ENCODE measurements at places on chromosomes 6 and 20.
A peak's percentile ranks its signal among the peaks of the same experiment; 100 is the strongest.

- DNase-seq = no peak
These were observed 431.0 kb upstream of the IRAK1BP1 start for GRCh38 chr6:78436335-78436734.

DNA sequence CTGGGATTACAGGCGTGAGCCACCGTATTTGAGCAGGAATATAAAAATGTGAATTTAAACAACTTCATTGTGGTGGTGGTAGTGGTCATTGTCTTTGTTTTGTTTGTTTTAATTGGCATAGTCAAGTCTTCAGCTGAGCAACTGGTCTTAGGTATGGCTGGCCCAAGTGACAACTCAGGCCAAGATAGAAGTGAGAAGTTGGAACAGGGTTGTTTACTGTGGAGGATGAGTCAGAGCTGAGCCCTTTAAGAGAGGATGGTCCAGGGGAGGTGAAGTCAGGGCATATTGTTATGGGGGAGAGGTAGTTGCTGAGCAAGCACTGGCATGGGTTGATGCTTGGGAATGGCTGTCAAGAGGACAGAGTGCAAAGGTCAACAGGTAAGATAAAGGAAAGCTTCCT, 308.2 kb downstream of the FARS2 start:
- DNase-seq = no peak

GRCh38 chr6:55957961-55958422, 82.6 kb upstream of the BMP5 start:
- no peak for DNase-seq

GRCh38 chr6:8940356-8940755, 505.0 kb upstream of the SLC35B3 start:
- DNase-seq = no peak

DNA sequence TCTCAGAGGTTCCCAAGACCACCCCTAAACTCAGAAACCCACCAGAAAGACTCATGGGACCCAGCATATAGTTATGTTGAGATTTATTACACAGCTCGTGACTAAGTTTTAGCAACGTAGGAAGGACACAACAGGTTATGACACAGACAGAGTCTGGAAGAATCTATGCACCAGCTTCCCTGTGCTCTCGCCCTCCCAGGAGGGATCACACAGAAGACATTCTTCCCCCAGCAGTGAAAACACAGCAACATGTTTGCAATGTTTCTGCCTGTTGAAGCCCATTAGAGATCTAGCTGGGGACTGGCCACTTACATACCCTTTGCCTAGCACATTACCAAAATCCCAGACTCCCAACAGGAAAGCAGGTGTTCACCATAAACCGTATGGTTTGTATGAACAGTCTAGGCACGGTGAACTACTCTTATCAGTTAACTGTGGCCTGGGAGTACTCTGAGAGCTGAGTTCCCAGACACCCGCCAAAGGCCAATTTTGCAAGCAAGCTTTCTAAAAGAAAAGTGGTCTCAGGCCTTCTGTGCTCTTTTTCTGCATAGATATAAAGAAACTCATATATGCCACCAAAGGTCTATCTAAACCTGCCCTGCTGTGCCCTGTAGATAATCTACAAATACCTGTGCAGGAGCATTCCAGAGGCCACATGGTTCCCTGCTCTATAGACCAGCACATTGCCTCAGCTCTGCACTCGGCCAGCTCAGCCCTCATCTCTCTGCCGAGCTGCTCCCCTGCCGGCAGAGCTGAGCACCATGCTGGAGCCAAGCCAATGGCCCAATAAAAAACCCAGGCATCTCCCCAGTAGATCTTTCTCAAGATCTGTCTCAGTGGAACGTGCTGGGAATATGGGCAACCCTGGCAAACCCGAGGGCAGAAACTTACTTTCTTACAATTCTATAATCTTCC, 69.6 kb upstream of the SMIM28 start:
- DNase-seq = peak; percentile 75

DNA sequence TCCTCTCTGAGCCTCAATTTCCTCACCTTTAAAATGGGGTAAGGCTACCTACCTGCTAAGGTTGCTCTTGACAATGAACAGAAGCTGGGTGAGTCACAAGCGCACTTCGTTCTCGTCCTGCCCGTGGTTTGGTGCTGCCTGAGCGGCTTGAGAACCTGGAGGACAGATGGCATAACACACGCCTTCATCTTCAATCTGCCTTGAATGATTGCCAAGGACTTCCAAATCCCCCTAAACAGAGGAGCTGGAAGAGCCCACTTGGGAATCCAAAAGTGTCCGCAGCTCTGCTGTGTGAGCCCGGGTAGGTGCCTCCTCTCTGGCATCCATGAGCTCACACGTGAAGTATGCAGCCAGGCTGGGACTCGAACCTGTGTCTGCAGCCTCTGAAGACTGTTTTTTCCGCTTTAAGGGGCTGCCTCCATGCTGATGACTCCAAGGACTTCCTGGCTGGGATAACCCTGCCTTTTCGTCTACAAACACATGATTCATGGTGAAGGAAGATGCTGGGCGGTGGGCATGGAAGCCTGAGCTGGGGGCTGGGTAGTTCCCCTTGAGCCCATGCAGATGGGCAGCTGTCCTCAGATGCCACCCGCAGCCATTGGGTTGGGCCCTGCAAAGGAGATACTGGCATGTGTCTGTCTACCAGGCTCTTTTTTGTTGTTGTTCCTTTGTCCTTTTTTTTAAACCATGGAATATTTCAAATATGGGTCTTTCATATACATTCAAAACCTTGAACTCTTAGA, 25.3 kb upstream of the CSNK2A1 start:
- no peak for DNase-seq

DNA sequence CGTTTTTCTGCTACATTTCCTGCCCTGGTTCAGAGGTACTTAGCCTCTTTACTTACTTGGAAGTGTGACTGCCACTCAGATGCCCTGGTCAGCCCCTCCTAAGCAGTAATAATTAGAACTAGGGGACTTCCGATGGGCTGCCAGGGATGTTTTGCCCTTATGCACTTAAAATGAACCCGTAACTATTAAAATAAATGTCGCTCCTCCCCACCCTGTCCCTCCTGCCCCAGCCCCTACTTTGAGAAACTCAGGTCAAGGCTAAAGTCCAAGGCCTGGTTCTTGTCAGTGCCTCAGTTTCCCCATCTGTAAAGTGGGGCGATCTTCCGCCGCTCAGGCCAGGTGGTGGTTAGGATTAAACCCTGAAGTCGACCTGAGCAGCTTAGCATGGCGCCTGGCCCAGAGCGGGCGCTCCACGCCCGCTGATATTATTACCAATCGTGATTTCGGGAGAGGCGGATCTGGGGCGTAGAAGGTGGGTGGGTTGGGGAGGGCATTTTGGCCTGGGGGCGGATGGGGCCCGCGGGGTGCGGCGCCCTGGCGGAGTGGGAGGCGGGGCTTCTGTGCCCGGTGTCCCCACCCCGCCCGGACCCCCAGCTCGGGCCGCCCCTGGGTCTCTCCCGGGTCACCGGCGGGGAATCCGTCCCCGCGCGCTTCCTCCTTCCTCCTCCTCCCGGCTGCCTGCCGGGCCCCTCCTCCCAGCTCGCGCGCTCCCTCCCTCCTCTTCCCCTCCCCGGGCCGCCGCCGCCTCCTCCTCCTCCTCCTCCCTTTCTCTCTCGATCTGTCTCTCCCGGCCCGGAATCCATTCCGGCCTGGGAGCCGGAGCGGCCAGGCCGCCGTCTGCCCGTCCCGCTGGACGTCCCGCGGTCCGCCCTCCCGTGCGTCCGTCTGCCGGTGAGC, at the start of gene SRC:
SRC (plus strand) TSS at position 802 of the 897 bp plus-strand sequence. CDS start 38,014 bp downstream, outside the sequence.
- DNase-seq = peak; percentile 76

DNA sequence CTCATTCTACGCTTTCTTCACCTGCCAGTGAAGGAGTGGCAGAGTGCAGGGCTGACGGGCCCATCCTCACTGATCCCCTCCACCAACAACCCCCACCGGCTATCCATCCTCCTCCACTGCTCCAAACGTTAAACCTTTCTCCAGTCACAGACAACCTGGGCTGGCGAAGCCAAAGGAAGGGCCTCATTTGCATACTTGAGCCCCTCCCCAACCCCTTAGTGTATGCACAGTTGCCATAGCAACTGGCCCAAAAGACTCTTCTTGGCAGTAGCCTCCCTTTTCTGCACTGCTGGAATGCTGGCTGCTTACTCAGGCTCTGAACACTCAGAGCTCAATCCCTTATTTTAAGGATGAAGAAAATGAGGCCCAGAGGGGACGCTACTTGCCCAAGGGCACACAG, 130.3 kb downstream of the GRM4 start:
- DNase-seq = no peak

- no peak for DNase-seq
These were observed 63.3 kb downstream of the TSPYL4 start for GRCh38 chr6:116190550-116190949.

- peak; percentile 36 for DNase-seq
These were observed 527 bp downstream of the FBXO30 start for GRCh38 chr6:145814035-145814500.

DNA sequence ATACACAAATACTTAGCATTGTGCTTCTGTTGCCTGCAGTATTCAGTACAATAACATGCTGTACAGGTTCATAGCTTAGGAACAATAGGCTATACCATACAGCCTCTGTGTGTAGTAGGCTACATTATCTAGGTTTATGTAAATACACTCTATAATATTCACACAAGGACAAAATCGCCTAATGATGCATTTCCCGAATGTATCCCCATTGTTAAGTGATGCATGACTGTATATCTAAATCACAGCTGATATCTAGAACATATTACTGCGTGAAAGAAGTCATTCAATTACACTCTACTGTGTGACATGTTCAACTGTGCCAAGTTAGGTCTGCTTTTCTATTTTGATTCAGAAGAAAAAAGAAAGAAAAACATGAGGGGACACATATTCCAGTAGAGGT, 633.5 kb downstream of the RFPL4B start:
- no peak for DNase-seq

GRCh38 chr6:157911786-157912185, 69.9 kb upstream of the SYNJ2 start:
- no peak for DNase-seq

- DNase-seq = no peak
These were observed 867 bp downstream of the NPBWR2 start for GRCh38 chr20:64106435-64106961.

- DNase-seq = no peak
These were observed 3.2 kb upstream of the RFPL4B start for GRCh38 chr6:112343977-112344376.

DNA sequence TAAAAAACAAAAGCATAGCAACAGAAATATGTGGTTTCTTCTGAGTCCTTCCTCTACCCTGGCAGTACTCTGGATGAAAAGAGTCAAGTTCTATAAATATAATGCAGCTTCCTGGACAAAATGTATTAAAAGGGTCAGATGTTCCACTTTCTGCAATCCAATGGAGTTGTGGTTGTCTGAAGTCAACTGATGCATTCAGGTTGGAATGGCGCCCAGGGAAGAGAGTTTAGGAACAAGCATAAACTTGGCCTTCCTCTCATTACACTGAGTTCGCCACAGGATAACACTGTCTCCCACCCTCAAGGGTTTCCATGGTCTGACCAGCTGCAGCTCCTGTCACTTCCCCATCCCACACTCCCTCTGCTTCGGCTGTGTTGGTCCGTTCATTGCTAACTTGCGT, 66.4 kb downstream of the PLEKHG1 start:
- DNase-seq = peak; percentile 41

DNA sequence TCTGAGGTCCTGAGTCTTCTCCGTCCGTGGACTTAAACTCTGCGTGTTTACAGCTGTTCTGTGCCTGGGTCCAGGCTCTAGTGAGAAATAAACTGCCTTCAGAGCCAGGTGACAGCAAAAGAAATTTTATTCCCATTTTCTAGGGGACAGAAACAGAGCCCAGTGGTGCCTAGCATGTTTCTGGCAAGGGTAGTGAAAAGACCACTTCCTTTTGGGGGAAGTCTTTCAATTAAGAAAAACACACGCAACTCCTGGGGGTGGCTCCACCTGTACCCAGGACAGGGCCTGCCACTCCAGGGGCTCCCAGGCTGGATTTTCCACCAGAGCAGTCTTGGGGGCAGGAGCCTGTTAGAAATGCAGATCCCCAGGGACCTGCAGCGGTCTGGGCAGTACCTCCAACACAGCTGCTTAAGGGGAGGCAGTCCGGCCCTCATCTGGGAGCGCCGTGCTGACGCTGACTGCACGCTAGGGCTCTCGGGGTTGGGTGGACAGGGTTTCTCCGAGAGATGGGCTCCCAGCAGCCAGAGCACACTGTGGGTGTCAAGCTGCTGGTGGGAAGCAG, 23.0 kb upstream of the AVP start:
- no peak for DNase-seq

DNA sequence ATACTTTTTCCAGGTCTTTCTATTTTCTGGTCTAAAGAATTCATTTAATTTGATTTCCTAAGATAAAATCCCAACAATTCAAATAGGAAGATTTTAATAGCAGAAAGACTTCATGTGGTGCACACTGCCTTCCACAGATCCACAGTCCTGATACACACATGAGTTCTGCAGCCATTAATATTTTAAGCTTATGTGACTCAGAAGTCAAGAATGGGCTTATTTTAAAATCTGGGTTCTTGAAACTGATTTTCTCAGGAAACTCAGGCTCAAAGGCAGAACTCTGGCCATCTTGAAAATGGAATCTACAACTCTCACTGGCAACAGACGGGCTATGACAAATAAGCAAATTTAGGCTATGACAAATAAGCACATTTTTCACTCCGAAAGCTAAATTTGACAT, 88.2 kb downstream of the COL12A1 start:
- DNase-seq = no peak

DNA sequence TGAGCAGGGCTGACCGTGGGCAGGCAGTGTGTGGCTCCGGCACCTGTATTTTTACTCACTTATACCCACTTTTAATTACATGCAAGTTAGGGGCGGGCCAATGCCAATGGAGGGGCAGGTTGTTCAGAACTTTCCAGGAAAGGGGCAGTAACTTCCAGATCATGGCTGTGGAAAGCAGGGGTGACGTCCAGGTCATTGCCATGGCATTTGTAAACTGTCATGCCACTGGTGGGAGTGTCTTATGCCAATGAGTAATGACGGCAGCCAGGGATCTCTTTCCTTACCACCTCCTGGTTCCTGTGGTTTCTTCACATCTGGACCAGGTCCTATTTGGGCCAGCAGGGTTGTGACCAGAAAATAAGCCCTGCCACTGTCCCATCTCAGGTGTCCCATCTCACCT, 258.7 kb downstream of the THBS2 start:
- no peak for DNase-seq

- DNase-seq = no peak
These were observed 256.5 kb downstream of the FARS2 start for GRCh38 chr6:5517796-5518195.

GRCh38 chr20:1718604-1719384, 61.2 kb upstream of the SIRPG start:
- DNase-seq = peak; percentile 16

- no peak for DNase-seq
These were observed 88.6 kb upstream of the DUSP22 start for GRCh38 chr6:203661-204060.

GRCh38 chr6:99943846-99944245, 50.2 kb downstream of the MCHR2 start:
- DNase-seq = no peak

DNA sequence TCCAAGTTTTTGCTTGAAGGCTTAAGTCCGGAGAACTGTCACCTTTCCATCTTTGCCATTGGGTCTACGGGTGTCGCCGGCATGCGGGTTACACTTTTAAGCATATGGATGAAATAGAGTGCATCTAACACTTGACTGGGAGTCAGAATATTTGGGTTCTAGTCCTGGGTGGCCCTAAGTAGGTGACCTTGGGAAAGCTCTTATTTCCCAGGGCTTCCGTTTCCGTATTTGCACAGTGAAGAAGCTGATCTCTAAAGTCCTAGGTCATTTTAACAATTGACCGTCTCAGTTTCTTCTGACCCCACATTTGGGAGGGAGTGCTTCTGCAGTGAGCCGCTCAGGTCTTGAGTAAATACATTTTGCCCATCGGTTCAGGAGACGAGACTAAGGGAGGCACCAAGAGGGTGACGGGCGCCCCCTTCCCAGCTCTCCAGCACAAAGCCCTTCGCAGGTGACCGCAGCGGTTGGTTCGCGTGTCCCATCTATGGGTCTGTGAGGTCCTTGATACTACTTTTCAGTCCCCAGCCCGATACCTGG, 651 bp upstream of the BLTP3A start:
- peak; percentile 76 for DNase-seq

All from Ammon's horn (tissue), 1 donor.